ENCODE measurements at places on chromosomes 16 and 17. TPM values are rescaled to one million over a fixed set of nuclear protein-coding genes. Genes with fewer than 3 reads are reported as not detected.
A peak's percentile ranks its signal among the peaks of the same experiment; 100 is the strongest.

WSCD1 gene
- 50.7 TPM for polyA plus RNA-seq

SSTR5 gene
- not detected for polyA plus RNA-seq

SMIM5 gene
- polyA plus RNA-seq = 2.2 TPM

SMYD4 gene
- 5.5 TPM for polyA plus RNA-seq

NPIPA8 gene
- 3.8 TPM for polyA plus RNA-seq

DNA sequence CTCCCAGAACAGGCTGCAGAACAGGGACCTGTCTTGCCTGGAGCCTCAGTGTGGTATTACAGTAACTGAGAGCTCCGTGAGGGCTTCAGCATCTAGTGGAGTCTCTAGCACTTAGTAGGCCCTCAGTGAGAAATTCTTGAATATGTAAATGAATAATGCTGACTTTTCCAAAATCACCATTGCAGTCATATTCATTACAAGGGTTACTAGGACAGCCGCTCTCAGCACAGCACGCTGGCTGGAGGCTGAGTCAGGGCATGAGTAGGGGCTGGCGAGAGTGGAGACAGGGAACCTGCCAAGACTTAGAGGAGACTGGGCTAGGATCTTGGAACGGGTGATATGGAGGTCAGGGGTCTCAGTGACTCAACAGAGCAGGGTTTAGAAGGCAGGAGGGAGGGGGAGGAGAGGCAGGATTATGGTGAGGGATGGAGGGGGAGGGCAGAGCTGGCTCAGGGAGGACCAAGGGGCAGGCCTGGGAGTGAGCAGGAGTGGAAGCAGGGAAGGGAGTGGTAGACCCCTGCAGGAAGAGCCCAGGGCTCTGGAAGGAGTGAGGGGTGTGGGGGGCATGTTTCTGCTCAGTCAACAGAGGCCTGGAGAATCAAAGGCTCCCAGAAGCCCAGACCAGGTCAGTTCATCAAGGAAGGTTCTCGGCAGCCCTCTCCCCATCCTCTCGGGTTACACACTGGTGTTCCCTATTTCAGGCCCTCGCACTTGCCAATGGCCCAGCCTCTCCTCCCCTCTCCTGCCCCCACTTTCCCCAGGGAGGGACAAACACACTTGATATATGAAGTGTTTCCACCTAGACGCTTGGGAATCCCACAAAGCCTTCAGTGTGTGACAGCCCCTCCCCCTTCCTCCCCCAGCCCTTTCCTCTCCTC lies 42.3 kb downstream of the FZD2 start:
- DNase-seq = peak; percentile 2

DNA sequence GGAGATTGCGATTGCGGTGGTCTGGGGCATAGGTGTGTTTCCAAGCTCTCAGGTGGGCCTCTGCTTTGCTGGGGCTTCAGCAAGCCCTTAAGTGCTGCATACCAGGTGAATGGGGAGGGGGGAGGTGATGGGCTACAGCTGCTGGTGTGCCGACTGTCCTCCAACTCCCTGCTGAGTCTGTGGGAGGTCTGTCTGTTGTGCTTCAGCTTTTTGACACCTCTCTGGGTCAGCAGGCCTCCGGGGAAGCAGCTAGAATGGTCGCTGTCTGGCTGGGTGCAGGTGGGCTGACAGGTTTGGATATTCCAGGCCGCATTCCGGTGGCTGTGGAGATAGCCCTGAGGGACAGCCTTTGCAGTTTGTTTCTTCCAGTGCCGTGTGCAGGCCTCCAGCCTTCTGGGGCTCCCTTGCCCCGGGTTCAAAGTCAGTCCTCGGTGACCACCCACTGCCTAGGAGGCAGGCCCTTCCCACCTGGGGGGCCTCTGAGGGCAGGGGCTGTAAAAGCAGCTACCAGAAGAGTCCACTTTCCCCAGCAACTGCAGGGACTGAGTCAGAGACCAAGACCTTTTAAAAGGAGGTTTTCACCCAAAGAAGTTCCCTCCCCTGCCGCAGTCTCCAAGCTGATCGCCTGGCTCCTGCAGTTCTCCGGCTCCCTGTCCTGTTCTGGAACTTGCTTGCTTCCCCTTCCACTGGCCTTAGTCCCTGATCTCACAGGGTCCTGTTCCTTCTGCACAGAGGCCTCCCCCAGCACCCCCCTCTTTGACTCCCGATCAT lies 2.0 kb upstream of the TTYH2 start:
- no peak for DNase-seq

DNA sequence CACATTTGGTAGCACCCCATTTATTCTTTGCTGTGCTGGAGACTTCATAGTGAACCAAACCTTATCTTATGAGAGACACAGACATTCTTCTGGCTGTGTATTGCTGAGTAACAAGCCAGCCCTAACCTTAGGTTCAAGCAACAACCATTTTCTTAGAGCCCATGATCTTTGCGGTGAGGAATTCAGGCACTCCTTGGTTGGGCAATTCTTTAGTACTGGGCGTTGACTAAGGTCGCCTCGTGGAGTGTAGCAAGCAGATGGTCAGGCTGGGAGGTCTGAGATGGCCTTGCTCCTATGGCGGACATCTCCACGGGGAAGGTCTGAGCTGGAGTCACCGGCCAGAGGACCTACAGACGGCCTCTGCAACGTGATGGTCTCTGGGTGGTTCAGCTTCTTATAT lies 43.1 kb downstream of the ARSG start:
- DNase-seq = no peak

DNA sequence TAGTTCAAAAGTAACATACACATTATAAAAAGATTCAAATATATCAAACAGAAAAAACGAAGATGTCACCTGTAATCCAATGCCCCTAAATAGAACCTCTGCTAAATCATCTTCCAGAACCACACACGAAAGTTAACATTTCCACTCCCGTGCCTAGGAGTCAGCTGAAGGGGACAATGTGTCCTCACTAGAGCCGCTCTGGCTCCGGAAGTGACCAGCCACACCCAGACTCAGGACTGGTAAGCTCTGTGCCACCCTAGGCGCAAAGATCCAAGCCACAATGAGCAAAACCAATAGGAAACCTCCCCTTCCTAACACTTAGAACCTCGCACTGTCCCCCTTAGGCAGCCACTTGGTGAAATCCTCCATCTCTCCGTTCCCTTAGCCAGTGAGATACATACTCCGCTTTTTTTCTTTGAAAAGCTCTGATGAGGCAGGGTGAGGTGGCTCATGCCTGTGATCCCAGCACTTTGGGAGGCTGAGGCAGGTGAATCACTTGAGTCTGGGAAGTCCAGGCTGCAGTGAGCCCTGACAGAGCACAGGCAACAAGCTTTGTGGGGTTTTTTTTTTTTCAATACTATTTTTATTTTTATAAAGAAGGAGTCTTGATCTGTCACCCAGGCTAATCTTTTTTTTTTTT lies 11.8 kb downstream of the CTRB1 start:
- DNase-seq = no peak

GRCh38 chr17:60798576-60798975 lies 120.9 kb downstream of the BCAS3 start:
- peak; percentile 17 for DNase-seq

DNA sequence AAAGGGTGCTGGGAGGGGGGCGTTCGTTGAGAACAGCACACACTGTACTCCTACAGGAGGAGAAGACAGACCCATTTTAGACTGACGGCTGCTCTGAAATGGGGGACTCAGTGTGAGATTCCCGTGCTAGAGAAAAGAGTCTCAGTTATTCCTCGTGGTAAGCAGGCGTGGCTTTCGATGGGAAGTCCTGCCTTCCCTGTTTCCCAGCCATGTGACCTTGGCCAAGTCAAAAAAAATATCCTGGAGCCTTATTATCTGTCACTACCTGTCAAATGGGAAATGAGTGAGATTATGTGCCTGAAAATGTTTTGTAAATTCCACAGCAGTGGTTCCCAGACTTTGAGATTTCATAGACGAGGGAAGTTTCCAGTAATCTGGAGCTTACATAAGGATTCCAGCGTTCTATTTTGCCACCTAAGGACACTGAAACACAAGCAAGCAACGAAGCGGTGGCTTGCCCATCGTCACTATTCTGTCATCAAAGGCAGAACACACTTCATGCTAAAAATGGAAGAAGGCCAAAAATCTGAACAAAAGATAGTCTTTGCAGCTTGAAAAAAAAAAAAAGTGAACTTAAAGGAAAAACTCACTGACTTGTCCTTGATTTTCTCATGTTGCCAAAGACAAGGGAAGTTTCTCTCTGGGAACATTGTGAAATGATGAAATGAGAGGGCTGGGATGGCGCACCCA lies 253.4 kb upstream of the RPL38 start:
- DNase-seq = no peak
